ENCODE measurements at places on chromosomes 11 and 22.

DNA sequence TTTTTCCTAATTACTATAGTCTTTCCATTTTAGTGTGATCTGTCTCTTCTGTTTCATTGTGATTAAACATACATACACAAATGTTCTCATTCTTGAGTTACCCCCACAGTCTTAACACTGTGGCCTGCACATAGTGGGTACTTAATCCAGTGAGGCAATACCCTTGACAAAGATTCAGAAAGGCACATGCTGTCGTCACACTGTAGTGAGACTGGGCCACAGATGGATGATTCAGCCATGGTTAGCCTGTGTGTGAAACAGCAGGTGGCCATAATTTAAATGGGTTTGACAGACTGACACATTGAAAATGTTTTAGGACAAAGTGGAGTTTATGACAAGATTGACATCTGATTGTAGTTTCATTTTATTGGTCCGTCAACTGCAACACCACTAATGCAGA lies 313.1 kb downstream of the C11orf87 start:
- no peak for DNase-seq

- no peak for DNase-seq
These were observed 12.4 kb downstream of the PATE2 start for GRCh38 chr11:125766251-125766650.

DNA sequence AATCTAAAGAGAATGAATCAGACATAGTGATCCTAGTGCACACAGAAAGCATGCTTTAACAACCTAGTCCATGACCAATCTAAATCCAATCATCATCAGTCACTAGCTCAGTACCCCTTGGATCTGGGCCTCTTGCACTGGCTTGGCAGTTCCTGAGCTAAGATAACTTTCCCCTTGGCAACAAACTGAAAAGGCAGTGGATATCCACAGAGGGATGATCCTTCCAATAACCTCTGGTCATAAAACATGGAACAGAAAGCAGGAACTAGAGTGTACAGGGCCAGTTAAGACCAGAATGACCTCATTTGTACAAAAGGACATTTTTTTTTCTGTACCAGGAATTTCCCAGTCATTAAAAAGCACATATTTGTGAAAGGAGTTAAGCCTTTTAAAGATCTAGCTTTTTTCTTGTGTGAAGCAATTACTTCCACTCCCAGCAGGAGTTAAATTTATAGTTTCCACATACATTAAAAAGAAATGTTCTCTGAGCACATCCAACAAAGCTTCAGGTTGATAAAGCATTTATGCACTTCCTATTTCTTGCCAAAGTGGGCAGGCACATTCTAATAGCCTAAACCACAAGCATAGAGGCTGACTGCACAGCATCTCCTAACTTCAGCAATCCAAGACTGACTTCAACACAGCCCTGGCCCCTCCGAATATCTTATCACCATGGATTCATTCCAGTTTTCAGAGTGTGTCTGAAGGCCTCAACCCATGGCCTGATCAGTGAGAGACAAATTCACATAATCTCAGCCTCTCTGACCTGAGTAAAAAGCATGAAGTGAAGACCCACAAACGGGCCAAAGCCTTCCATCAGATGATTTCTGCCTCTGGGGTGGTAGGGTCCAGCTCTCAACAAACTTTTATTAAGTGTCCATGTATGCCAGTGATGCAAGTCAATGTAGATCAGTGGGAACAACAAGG lies 29.9 kb downstream of the GUCY1A2 start:
- DNase-seq = no peak

DNA sequence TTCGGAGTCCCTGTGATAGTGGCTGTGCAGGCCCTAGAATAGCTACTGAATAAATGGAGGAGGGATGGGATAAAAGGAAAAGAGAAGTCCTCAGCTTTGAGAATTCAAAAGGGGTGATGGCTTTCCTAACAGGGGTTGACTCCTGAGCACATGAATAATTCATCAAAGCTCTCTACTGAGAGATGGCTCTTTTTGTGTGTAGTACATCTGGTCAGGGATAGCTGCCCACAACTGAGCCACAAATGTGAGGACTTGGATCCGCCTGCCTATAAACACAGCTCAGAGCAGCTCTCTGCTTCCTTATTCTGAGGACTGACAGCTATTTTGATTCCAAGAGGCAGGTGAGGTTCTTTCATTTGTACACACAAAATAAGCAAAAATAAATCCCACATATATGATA lies 82.3 kb downstream of the USP35 start:
- no peak for DNase-seq

DNA sequence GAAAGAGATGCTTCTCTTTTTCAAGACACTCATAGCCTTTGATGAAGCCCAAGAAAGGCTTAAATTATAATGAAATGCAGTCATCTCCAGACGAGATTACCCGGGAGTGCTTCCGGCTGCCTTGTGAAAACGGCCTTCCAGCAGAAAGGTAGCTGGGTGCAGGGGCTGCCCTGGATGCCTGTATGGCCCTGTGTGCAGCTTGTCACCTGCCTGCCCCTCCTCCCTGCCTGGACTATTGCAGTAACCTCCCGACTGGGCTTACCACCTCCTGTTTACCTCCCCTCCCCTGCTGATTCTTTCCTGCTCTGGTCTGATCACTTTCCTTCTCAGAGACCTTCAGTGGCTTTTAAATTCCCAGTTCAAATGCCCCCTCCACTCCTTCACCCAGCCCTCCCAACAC lies 126.4 kb upstream of the SYT13 start:
- DNase-seq = no peak

DNA sequence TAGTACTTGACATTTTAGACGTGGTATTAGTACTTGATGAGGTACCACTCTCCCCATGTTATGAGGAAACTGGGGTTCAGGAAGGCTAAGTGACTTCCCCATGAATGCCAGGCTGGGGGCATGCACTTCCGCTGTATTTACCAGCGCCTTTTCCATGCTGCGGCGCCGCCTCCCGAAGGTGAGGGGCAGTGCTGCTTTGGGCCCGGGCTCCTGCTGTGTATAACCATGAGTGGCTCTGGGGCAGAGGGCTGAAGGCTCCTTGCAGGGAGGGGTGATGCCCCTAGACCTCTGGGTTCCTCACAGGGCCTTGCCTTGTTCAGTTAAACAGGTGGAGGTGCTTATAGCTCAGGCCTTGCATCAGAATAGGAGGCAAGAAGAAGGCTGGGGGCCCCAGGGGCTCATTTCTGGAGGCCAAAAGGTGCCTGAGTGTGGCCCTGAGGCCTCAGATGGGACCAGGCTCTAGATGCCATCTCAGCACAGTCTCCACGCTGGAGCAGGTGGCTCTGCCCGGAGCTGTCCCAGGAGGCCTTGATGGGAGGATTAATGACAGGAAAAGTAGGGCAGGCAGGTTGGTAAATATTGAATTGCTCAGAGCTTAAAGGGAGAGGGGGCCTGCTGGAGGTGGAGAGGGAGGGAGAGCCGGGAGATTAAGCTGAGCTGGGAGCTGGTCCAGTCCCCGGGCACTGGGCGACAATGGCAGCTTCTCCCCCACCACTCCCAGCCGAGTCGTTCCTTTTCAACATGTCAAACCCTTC lies 129.6 kb downstream of the CEP164 start:
- DNase-seq = no peak

DNA sequence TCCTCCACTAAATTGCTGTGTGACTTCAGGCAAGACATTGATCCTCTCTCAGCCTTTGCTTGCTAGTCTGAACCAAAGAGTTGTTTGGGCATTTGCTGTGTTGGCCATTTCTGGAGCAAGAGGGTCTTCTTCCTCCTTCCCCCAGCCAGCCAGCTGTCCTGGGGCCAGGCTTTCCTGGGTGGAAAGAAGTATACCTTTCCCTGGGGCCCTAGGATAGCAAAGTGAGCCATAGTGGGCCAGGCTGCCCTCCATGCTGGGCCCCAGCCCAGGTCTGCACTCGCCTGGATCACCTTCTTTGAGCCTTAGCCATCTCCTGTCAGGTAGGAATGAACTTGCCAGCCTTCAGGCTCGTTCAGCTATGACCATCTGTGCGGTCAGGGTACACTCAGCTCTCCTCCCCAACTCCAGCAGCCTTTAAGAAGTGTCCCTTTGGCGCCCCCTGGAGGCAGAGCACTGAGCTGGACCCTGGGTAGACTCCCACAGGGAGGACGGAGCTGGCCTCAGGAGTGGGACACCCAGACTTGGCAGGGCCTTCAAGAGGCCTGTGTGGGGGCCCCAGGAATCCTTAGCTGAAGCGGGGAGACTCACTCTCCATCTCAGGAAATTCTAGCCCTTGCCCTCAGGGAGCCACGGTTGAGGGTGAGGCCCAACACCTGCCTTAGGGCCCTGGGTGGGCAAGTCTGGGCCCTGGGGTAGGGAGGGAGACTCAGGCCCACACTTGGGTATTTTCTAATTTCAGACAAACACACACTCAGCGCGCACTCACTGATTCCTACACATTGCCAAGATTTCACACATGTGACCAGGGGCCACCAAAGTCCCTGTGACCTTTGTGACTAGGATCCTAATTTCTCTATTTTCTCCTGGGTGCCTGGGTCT lies 35.6 kb upstream of the TPBGL start:
- DNase-seq = peak; percentile 86

GRCh38 chr11:19861171-19861570 lies 148.5 kb downstream of the NAV2 start:
- DNase-seq = no peak

GRCh38 chr11:1772270-1773130 lies 8.8 kb upstream of the CTSD start:
- DNase-seq = no peak

GRCh38 chr11:9733212-9733611 lies 69.3 kb downstream of the SWAP70 start:
- DNase-seq = no peak

- DNase-seq = no peak
These were observed 42.1 kb downstream of the PI4KA start for GRCh38 chr22:20816559-20816958.

GRCh38 chr11:69587454-69588090 lies 53.4 kb upstream of the CCND1 start:
- DNase-seq = no peak

DNA sequence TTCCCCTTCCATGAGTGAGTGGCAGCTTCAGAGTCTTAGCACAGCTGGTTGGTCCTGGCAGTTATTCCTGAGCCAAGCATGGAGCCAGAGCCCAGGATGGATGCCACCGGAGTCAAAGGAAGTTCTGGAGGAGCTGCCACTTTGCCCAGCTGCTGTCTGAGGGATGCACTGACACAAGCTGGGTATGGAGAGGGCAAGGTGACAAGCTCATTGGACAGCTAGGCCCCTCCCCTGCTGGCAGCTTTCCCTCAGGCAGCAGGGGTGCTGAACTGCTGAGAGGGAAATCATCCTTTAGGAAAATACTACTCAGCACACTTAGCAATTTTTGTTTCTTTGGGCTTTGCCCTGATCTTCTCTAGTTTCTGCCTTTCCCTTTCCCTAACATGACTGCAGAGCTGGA lies 99.3 kb upstream of the SESN3 start:
- DNase-seq = no peak

- no peak for DNase-seq
These were observed 1.6 kb upstream of the PLAAT4 start for GRCh38 chr11:63534895-63535461.

GRCh38 chr11:125569915-125570621 lies 791 bp downstream of the EI24 start:
- no peak for DNase-seq

DNA sequence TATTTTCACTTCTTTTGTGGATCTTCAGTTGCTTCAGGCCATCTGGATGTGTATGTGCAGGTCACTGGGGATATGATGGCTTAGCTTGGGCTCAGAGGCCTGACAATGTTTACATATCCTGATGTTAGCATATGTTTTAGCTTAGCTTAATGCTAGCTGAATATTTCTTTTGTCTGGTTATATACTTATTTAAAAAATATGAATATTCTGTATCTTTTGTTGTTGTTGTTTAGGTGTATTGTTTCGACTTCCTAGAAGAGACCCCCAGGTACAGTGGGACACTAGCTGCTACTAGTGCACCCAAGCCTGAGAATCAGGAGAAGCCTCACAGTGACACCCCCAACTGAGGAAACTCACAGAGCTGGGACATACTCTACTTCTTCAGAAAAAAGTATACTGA lies at the start of gene KDM4E:
KDM4E (plus strand) TSS at position 301 of the 400 bp plus-strand sequence. CDS start 300 bp downstream, outside the sequence.
- DNase-seq = no peak

DNA sequence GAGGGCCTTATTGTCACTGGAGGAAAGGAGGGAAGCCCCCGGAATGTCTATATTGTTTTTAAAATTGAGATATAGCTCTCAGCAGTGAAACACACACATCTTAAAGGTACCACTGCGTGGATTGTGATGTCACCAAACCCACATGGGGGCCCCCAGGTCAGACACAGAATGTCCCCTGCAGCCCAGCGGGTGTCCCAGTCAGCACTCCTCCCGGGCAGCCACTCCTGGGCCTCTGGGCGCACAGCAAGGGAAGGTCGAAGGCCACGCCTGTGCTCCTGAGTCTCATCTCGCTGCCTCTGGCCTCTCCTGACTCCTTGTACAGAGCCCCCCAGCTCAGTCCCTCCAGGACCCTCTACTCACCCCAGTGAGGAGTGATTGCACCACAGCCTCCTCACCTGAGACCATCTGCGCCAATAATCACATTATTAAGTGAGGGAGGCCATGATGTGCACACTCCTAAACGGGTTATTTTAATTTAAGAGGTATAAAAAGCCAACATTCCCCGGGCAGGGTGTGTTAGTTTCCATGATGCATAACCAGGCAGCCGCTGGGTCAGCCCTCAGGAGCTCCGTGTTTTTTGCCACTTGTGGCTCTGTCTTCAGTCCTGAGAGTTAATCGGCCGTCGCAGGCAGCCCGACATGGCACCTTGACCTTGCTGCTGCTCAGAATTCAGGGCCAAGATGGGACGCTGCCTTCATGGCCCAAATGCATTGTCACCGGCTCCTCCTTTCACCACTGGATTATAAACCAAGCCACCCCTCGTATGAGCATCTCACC lies 1089.3 kb downstream of the BRD1 start:
- no peak for DNase-seq

DNA sequence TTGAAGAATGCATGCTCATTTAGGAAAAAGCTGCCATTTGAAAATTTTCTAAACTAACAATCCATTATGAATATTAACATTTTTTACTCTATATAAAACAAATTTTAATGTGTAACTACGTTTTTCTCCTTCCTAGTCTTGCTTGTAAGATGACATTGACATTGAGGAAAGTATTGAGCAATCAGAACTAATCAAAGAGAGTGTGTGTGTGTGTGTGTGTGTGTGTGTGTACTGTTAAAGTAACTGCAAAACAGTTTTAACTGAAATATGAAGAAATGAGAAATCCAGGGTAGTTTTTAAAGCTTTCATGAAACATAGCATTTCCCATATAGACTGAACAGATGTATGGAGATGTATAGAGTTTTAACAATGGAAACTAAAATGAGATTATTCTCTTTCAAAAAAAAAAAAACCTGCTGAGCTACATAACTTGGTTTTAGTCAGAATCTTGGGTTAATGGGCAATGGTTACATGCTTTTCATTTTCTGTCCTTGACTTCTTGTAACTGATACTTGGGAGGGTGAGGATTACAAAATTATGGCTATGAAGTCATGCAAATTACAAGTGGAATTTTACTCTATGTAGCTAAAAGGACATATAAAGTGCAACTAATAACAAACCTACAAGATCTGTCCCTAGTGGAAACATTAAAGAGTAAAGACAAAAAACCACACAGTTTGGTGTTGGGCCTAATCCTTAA lies 2.0 kb downstream of the PDGFD start:
- no peak for DNase-seq

DNA sequence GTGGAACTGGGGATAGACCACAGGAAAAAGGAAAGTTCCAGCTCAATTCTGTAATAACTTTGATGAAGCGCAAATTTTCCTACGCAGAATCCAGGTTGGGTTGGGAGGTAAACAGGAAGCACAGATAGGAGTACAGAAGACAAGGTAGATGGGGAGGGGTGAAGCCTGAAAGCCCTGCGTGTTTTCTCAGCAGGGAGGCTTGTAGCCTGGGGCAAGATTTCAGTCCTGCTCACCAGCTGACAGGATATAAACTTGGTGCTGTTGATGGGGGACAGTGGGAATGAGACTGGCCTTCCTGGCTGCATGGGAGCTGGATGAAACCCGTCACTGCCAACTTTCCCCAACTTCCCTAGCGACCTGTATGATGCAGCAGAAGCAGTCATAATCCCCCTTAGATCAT lies 114.9 kb downstream of the ARHGAP32 start:
- no peak for DNase-seq

All from activated CD8-positive, alpha-beta memory T cell treated with anti-CD3 and anti-CD28 coated beads for 48 hours (primary cell).